Left renal cortex interstitium (tissue), 4 donors: ENCODE measurements at places on chromosomes 13 and 19.

DNA sequence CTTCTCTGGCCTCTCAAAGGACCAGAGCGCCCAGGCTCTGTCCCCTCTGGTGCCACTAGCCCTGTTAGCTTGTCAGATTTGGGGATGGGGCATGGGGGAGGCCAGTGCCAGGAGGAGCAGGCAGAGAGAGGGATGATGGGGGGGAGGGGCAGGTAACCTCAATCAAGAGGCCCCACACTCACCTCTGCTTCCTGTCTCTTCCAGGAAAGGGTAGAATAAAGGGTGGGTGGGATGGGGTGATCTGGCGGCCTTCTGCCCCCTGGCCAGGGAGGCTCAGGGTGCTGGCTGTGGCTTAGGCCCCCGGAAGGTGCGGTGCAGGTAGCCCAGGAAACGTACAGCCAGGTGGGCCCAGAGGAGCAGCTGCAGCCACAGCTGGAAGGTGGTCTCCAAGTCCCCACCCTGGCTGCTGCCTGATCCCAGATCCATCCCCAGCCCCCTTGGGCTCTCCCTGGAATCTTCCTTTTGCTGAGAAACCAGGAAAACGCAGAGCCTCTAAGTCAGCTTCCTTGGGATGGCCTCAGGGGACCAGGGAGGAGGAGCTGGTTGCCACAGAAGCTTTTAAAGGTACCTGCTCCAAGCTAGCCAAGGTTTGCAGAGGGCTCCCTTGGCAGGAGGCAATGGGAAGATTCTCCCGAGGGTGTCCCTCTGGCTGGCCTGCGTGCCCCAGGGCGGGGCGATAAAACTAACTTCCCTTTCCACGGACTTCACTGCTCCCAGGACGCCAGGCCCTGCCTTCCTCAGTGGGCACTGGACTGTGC lies 5.3 kb downstream of the PRKACA start:
- no peak for DNase-seq

DNA sequence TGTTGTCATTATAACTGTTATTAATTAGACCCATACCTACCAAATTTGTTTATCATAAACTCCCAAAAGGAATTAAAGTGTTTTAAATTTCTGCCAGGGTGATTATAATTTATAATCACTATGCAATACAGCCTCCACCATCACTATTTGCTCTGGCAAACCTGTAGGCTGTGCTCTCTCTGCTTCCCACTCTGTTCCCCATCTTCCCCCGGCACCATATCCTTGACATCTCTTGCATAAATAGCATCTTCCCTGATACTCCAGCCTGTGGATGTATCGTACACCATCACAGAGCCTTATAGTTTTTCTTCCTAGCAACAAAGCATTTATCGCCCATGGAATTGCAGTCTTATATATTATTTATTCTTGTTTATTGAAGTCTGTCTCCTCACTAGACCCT lies 181.5 kb upstream of the TSC22D1 start:
- DNase-seq, result no peak

GRCh38 chr19:47152632-47153031 lies 22.0 kb downstream of the SAE1 start:
- DNase-seq, result no peak

- no peak for DNase-seq
These were observed 30.7 kb downstream of the ERICH6B start for GRCh38 chr13:45584816-45585215.

GRCh38 chr19:19588546-19588945 lies 29.9 kb downstream of the PBX4 start:
- no peak for DNase-seq

- DNase-seq, result no peak
These were observed 2.2 kb upstream of the RAB11B start for GRCh38 chr19:8387688-8388611.

GRCh38 chr19:18651733-18652132 lies 14.9 kb downstream of the KLHL26 start:
- no peak for DNase-seq

GRCh38 chr19:55462722-55463121 lies 1.3 kb upstream of the ISOC2 start:
- DNase-seq, result no peak

DNA sequence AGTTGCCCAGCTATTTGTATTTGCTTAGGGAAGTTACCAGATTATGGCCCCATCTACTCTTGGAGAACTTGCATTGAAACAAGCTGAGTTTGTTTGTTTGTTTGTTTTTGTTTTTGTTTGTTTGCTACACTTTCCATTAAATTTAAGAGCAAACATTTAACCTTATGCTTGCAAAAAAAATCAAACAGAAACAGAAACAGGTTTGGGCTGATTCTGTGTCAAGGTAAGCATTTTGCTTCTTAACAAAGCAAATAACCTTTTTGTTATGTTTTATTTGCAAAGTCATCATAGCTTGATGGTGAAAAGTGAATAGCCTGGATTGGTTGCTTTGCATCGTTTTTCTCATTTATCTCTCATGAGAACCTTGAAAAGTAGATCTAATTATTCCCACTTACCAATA lies 531.8 kb downstream of the EFNB2 start:
- DNase-seq, result no peak
